Psoas muscle (tissue), 8 donors: ENCODE measurements at places on chromosomes 7 and 10. TPM values are rescaled to one million over a fixed set of nuclear protein-coding genes. Genes with fewer than 3 reads are reported as not detected.

Gene PLEKHS1
- not detected for total RNA-seq

Gene UTF1
- not detected for total RNA-seq

Gene ZNF485
- 4.0 TPM for total RNA-seq

Gene GPC2
- total RNA-seq = 0.77 TPM

Gene CYP2C8
- total RNA-seq = not detected

Gene GJC3
- 0.34 TPM for total RNA-seq

Gene CD36
- 662 TPM for total RNA-seq

Gene PPP1R9A
- 18.6 TPM for total RNA-seq

Gene SPDYE16
- total RNA-seq = not detected

Gene NEUROG3
- total RNA-seq = not detected

Gene SLC39A12
- not detected for total RNA-seq

Gene LSM5
- total RNA-seq = 44.3 TPM

Gene TMEM270
- not detected for total RNA-seq

Gene NCF1
- total RNA-seq = 0.50 TPM

Gene PNLIPRP2
- total RNA-seq = 0.91 TPM

Gene GPR85
- total RNA-seq = 0.19 TPM

Gene POR
- total RNA-seq = 48.8 TPM

Gene MOGAT3
- not detected for total RNA-seq

Gene PPP1R3C
- 295 TPM for total RNA-seq

Gene CDK6
- total RNA-seq = 3.7 TPM

Gene MET
- 84.1 TPM for total RNA-seq

Gene AUTS2
- 33.5 TPM for total RNA-seq

Gene IMPDH1
- 10.3 TPM for total RNA-seq

Gene SAP25
- total RNA-seq = 1.9 TPM
